GM23338 (cell line): ENCODE measurements at places on chromosomes 6 and 20. TPM values are rescaled to one million over a fixed set of nuclear protein-coding genes. Genes with fewer than 3 reads are reported as not detected.

Gene FLOT1
- 70.4 and 94.5 TPM in 2 replicates for total RNA-seq

Gene ARFRP1
- total RNA-seq = 19.0 and 24.6 TPM in 2 replicates

Gene TAF4
- total RNA-seq = 33.9 and 60.0 TPM in 2 replicates

GRCh38 chr6:53734473-53735299 lies 60.1 kb upstream of the LRRC1 start:
- peaks cover 8% of the 10 kb centered on the region; the same call in 1 of the 2 replicates for H3K4me1 ChIP-seq
- no peak overlapping the region for H3K4me3 ChIP-seq
- no peaks in the 10 kb centered on the region for H3K36me3 ChIP-seq
- H3K27ac ChIP-seq = no peak overlapping the region
- no peaks in the 10 kb centered on the region for H3K27me3 ChIP-seq
- peak; percentile 80 for DNase-seq

- 0 out of 2 replicates have a peak overlapping the region, but pooled peaks have one; percentile 7 for H3K4me3 ChIP-seq
- H3K4me1 ChIP-seq = peaks cover 40% of the 10 kb centered on the region
- no peaks in the 10 kb centered on the region for H3K27me3 ChIP-seq
- DNase-seq = peak; percentile 35
Observed at GRCh38 chr6:35717449-35718374, 19.1 kb upstream of the ARMC12 start.

GRCh38 chr6:127924440-127924839 lies 23.6 kb upstream of the THEMIS start:
- no peaks in the 10 kb centered on the region for H3K27me3 ChIP-seq
- peaks cover 6% of the 10 kb centered on the region; the same call in 1 of the 2 replicates for H3K36me3 ChIP-seq
- H3K4me1 ChIP-seq = no peaks in the 10 kb centered on the region
- no peak overlapping the region for H3K27ac ChIP-seq

DNA sequence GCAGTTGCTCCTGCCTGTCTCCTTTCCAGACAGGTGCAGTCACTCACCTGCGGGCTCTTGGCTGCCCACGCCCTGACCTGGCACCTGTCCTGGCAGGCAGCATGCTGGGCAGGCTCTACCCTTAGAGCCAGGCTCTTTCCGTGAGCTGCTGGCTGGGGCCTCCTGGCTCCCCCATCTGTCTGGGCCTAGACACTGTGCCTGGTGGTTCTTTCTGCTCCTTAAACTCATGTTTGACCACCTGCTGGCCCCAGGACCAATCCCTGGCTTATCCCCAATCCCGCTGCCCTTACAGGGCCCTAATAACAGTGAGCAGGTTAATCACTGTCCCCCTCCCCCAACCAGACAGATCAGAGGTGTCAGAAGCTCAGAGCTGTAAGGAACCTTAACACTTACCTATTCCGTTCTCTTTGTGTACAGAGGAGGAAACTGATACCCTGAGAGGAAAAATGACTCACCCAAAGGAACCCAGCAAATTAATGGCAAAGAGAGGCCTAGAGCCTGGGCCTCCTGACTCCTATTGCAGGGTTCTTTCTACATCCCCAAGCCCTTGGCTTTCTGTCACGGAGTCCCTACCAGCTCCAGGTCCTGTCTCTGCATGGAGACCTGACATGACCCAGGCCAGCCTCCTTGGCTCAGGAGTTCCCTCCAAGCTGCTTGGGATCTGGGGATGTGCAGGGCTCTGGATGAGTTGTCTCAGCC lies 54.7 kb downstream of the RAB44 start:
- no peaks in the 10 kb centered on the region for H3K27me3 ChIP-seq
- DNase-seq = no peak
- no peak overlapping the region for H3K4me3 ChIP-seq
- no peak overlapping the region for H3K27ac ChIP-seq

GRCh38 chr20:9498322-9498721 lies 16.1 kb upstream of the LAMP5 start:
- no peak overlapping the region for H3K27ac ChIP-seq
- H3K4me3 ChIP-seq = no peak overlapping the region
- DNase-seq = no peak
- H3K4me1 ChIP-seq = no peaks in the 10 kb centered on the region

GRCh38 chr6:157460182-157460999 lies 79.4 kb downstream of the ZDHHC14 start:
- no peak for DNase-seq
- no peaks in the 10 kb centered on the region for H3K27me3 ChIP-seq
- H3K4me1 ChIP-seq = peaks cover 38% of the 10 kb centered on the region

DNA sequence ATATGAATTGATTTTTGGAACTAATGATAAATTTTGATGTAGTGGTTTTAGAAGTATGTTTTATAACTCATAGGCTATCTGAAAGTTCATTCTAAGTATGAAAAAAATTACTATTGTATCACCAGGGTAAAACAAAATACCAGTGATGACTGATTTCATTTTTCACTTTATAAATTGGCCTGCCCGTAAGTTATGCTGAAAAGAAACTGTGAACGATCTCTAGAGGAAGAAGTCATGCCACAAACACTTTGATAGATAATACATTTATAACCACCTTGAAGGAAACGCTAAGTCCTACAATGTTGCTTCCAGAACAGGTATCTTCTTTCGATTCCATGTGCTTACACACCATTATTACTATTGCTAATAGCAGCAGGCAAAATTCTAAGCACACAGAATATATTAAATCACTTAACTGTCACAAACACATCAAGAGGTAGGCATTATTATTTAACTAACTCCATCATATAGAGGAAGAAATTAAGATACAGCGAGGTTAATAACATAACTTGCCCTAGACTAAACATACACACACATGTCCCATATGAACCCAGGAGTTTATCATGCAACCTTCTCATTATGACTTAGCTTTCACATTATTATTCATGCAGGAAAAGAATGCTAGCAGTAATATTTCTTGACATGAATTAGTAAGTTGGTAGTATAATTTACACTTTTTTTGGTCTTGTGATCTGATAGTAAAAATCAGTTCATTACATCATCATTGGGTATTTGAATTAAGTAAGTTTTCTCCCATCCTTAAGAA lies 44.7 kb downstream of the RGS17 start:
- H3K27me3 ChIP-seq = no peaks in the 10 kb centered on the region
- no peaks in the 10 kb centered on the region for H3K36me3 ChIP-seq
- H3K27ac ChIP-seq = no peak overlapping the region
- no peaks in the 10 kb centered on the region for H3K4me1 ChIP-seq
- no peak for DNase-seq

DNA sequence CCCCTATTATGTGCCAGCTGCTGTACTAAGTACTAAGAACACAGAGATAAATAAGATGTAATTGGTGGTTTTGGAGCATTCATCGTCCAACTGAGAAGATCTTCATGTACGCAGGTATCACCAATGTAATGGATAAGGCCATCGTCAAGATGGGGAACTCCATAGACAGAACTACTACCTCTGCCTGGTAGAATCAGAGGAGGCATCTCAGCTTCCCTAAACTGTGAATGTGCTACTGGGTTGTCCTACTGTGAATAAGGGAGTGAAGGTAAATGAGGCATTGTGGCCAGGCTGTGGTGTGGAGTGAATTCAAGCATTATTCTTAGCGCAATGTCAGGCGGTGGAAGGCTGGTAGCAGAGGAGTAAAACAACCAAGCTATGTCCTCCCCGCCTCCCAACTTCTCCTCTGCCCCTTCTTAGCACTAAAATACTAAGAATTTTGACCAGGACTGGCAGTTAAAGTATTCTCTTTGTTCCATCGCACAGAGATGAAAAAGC lies 68.2 kb downstream of the TBC1D7 start:
- no peaks in the 10 kb centered on the region for H3K4me1 ChIP-seq
- H3K27me3 ChIP-seq = no peaks in the 10 kb centered on the region
- H3K27ac ChIP-seq = no peak overlapping the region
- no peak overlapping the region for H3K4me3 ChIP-seq

- peaks cover 5% of the 10 kb centered on the region; the same call in 1 of the 2 replicates for H3K4me1 ChIP-seq
- no peak overlapping the region for H3K27ac ChIP-seq
- H3K4me3 ChIP-seq = no peak overlapping the region
- DNase-seq = no peak
Observed at GRCh38 chr6:125274935-125275334, 26.8 kb downstream of the HDDC2 start.

DNA sequence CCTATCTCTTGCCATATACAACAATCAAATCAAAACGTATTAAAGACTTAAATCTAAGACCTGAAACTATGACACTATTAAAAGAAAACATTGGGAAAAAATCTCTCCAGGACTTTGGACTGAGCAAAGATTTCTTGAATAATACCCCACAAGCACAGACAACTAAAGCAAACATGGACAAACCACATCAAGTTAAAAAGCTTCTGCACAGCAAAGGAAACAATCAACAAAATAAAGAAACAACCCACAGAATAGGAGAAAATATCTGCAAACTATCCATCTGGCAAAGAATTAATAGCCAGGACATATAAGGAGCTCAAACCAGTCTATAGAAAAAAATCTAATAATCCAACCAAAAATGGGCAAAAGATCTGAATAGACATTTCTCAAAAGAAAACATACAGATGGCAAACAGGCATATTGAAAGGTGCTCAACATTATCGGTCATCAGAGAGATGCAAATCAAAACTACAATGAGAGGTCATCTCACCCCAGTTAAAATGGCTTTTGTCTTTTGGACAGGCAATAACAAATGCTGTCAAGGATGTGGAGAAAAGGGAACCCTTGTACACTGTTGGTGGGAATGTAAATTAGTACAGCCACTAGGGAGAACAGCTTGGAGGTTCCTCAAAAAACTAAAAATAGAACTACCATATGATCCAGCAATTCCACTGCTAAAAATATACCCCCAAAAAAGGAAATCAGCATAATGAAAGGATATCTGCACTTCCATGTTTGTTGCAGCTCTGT lies 76.2 kb downstream of the SNX5 start:
- no peak for DNase-seq
- H3K27ac ChIP-seq = no peak overlapping the region
- peaks cover 24% of the 10 kb centered on the region for H3K4me1 ChIP-seq
- H3K27me3 ChIP-seq = no peaks in the 10 kb centered on the region
- 0 out of 2 replicates have a peak, but pooled peaks cover 5% of the 10 kb centered on the region for H3K36me3 ChIP-seq

GRCh38 chr6:120077489-120077888 lies 727.9 kb upstream of the MAN1A1 start:
- H3K4me1 ChIP-seq = no peaks in the 10 kb centered on the region
- no peak overlapping the region for H3K4me3 ChIP-seq
- H3K27ac ChIP-seq = no peak overlapping the region
- H3K36me3 ChIP-seq = no peaks in the 10 kb centered on the region
- no peaks in the 10 kb centered on the region for H3K27me3 ChIP-seq
- peak; percentile 68 for DNase-seq

DNA sequence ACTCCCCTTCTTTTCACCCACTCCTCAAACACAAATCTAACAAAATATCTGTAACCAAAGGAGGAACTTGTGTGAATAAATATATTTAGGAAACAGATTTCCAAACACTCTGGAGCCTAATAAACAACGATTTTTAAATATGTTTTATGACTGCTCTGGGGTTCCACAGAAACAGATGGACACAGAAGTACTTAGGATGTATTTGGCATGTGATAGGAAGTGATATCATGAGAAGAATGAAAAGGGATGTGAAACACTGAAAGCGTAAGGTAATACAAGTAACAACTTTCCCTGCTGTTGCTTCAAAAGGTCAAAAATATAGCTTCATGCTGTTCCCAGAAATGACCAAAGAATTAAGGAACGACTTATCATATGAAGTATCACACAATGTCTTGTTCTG lies 26.1 kb upstream of the ENPP1 start:
- DNase-seq = no peak
- no peaks in the 10 kb centered on the region for H3K36me3 ChIP-seq
- H3K27me3 ChIP-seq = no peaks in the 10 kb centered on the region
- H3K4me3 ChIP-seq = no peak overlapping the region
- no peaks in the 10 kb centered on the region for H3K4me1 ChIP-seq

DNA sequence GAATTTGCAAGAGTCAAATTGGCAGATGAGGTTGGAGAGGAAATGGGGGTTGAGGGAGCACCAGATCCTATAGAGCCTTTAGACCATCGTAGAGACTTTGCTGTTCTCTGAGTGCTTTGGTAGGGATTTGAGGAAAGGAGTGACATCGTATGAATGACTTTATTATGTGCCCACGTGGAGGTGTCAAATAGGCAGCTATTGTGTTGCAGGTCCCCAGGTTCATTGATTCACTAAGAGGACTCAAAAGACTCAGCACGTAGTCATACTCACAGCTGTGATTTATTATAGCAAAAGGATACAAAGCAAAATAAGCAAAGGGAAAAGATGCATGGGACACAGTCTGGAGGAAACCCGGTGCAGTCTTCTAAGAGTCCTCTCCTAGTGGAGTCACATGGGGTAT lies 2.2 kb downstream of the MTRES1 start:
- no peaks in the 10 kb centered on the region for H3K27me3 ChIP-seq
- 0 out of 2 replicates have a peak overlapping the region, but pooled peaks have one; percentile 23 for H3K27ac ChIP-seq
- no peaks in the 10 kb centered on the region for H3K36me3 ChIP-seq
- no peaks in the 10 kb centered on the region for H3K4me1 ChIP-seq
- DNase-seq = no peak
- H3K4me3 ChIP-seq = no peak overlapping the region

DNA sequence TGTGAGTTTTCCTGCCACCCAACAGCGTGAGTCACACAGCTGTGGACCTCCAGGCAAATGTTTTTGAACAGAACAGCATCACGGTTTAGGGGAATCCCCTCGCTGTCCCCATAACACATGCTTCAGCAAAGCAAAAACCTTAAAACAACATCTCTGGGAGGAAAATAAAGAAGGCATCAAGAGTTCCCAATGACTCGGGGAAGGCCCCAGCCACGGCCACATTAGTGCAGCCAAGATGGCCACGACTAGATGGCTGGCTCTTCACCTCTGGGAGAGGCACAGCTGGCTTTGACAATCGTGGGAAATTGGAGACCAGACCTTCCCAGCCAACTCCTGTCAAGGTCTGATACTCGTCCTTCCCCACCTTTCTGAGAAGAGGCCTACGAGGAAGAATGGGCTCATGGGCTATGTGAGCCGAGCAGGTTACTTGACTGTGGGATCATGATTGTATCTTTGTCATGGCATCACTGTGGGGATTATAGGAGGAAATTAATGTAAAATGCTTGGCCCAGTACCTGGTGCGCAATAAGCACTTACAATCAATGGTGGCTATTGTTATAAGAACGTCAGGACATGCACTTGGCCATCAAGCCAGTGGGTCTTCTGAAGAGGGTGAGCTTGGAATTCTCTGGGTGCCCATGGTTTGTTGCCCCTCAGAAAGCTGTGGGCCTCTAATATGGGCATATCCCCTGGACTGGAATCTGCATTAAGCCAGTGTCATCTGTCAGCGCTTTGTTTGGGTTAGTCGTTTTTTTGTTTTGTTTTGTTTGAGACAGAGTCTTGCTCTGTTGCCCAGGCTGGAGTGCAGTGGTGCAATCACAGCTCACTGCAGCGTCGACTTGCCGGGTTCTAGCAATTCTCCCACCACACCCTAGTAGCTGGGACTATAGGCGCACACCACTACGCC lies 43.6 kb downstream of the FGD2 start:
- no peak for DNase-seq
- H3K36me3 ChIP-seq = no peaks in the 10 kb centered on the region; the same call in 1 of the 2 replicates
- 0 out of 2 replicates have a peak, but pooled peaks cover 9% of the 10 kb centered on the region for H3K4me1 ChIP-seq

GRCh38 chr6:98653179-98653578 lies 181.2 kb upstream of the POU3F2 start:
- no peaks in the 10 kb centered on the region for H3K27me3 ChIP-seq
- H3K36me3 ChIP-seq = no peaks in the 10 kb centered on the region
- H3K4me1 ChIP-seq = peaks cover 7% of the 10 kb centered on the region
- H3K27ac ChIP-seq = no peak overlapping the region
- no peak overlapping the region for H3K4me3 ChIP-seq
- no peak for DNase-seq
